ENCODE measurements at places on chromosomes 12 and 14. TPM values are rescaled to one million over a fixed set of nuclear protein-coding genes. Genes with fewer than 3 reads are reported as not detected.

MYF6 gene
- 92.4 TPM for polyA plus RNA-seq

DNA sequence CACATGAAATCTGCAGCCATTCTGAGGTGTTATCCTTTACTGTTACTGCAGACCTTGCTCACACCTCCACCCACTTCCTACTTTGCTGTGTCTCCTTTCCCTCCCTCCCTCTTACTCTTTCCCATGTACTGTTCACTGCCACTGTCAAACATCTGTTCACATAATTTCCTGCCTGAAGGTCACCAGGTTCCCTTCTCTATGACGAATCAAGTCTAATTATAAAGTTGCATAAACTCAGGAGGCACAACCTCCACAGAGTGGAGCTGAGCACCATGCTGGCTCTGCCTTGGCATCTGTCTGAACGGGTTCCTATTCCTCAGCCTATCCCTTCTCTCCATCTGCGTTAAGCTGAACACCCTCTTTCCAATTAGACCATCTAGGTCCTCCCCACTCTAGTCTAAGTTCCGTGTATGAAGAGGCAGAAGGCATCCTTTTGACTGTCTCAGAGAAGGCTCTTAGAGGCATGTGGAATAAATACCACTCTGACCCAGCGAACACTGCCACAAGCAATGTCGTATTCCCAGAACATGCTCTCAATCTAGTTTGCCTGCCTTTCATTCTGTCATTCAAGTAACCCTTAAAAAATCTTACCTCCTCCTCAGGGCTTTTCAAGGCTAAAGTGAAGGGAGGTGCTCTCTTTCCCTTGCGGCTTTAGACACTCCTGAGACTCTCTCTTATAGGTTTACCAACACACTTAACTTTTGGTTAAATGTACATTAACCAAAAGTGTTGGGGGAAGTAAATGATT, 48.7 kb downstream of the ACADS start:
- DNase-seq: no peak

DNA sequence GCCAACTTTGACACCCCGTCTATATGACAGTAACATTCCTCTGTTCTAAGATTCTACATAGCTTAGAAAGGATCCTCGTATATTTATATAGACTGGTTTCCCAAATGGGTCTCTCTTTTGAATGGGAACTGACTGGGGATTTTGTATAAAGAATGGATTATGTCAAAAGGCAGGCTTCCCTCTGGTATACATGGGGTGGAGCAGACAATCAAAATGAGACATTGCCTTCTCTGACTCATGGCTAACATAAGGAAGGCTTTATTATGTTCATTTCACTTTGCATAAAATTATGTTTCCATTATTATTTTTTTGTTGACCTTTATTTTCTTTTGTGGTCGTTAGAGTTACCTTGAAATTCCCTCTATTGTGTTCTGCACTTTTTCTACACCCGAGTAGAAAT, 211.1 kb downstream of the ALG10B start:
- no peak for DNase-seq

DNA sequence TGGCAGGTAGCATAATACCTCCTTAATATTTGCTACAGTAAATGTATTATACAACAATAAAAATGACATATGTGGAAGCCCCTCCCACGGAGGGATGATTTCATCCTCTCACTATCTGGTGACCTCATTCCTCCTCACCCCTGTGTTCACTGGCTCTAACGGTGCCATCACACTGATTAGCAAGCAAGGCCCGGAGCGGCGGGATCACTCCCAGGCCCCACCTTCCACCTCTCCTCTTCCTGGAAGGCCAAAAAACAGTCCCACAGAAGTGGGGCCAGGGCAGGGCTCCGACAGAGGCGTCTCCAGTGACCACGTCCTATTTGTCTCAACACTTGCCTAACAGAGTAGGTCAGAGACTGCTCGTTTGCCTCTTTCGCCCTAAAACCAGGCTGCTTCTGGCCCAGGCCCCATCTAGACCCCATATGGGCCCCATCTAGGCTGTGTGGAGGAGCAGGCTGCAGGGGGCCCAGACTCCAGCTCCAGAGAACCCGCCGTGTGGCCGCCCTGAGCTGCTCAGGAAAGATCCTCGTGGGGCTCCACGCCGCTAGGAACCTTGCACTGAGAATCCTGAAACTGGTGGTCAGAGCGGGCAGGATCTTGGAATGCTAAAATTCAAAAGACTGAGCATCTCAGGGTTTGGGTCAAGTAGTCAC, 3.7 kb downstream of the SELPLG start:
- peak; percentile 72 for DNase-seq

STRN3 gene
- polyA plus RNA-seq: 37.0 TPM

- DNase-seq: peak; percentile 31
Observed at GRCh38 chr12:24979329-24979728, 30.4 kb upstream of the BCAT1 start.

- DNase-seq: peak; percentile 54
Observed at GRCh38 chr12:84702001-84702400, 210.6 kb downstream of the SLC6A15 start.

GRCh38 chr14:32183151-32184058, 18.4 kb upstream of the RNU6-7 start:
- no peak for DNase-seq

DNA sequence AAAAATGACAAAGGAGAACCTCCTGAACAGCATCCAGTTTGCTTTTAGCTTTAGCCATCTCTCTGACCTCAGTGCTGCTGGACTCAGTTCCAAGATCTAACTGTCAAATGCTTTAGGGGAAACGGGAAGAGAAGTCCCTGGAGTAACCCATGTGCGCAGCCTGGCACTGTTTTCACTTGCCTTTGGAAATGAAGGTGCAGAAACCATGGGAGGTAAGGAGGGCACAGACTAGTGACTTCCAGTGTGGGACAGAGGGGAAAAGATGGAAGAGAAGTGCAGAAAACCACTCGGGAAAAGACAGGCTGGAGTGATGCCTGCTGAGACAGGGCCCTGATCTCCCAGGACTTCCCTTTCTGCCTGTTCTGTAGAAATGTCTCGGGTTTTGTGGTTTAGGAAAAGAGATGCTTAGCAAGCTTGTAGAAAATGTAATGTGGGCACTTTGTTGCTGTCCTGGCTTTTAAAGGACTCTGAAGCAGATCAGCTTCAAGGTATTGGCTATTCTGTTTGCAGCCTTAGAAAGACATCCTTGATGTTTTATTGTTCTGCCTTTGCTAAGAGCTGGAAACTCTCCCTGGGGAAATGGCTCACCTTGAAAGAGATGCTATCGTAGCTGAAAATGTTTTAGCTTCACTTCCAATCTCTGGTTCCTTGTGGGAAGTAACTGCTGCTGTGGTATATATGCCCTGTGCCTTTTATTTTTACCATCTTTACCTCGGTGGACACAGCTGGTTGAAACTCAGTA, 124.6 kb upstream of the HIF1A start:
- DNase-seq: no peak

DNA sequence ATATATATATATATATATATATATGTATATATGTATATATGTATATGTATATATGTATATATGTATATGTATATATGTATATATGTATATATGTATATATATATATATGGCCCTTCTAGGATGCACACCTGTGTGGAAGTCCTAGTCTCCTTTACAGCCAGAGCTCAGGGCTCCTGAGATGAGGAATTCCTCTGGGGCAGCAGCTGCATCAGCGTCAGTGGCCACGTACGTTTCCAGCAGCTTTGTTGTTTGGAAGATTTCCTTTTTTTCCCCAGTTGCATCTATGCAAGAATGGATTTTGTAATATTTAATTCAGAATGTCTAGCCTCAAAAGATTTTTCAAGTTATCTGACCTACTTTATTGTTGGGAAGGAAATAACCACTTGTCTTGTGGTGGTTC, 68.6 kb downstream of the TNFAIP2 start:
- peak; percentile 52 for DNase-seq

CD69 gene
- 0.38 TPM for polyA plus RNA-seq

CLEC12A gene
- polyA plus RNA-seq: 0.81 TPM

DNA sequence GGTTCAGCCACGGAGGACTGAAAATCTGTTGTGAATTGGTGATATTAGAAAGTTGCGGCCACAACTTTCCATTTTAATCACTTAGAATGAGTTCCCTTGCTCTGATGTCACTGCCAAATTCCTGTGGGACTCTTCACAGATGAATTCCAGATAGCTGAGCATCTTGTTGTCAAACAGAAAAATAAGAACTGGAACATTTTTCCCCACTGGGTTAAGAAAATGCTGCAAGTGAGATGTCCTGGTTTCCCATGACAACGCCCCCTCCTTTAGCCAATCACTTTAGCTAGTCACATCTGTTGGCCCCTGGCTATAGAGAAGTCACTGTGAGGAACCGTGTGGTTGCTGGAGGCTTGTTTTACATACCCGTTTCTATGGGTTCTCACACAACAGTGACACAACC, 135.9 kb downstream of the KTN1 start:
- DNase-seq: peak; percentile 89

All from muscle of leg (tissue), 16 donors.